ENCODE measurements at places on chromosomes 16 and 17. TPM values are rescaled to one million over a fixed set of nuclear protein-coding genes. Genes with fewer than 3 reads are reported as not detected.

TOM1L1 gene
- polyA plus RNA-seq, result 33.5 TPM

ADAD2 gene
- not detected for polyA plus RNA-seq

TUFM gene
- polyA plus RNA-seq, result 359 TPM

KRTAP4-1 gene
- not detected for polyA plus RNA-seq

HERPUD1 gene
- 78.9 TPM for polyA plus RNA-seq

HOXB1 gene
- polyA plus RNA-seq, result 12.4 TPM

SULT1A4 gene
- polyA plus RNA-seq, result 2.7 TPM
